ENCODE measurements at places on chromosomes 1 and 21.

DNA sequence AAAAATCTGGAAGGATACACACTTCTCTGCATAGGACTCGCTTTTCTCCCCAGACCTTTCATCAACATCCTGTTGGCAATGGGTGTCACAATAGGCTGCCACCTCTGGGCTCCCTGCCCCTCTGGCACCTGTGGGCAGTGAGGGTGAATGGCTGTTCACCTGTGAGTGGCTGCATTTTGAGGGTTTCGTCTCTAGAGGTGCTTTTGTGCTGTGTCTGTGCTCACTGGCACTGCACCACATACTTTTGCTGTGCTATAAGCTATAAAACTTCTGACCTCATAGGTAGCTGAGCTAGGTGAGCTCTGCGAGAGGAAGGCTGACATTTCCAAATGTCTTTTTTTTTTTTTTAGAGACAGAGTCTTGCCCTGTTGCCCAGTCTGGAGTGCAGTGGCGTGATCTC, 35.9 kb downstream of the SLC30A1 start:
- no peak for DNase-seq

GRCh38 chr1:81430236-81430938, 370.3 kb upstream of the ADGRL2 start:
- DNase-seq = no peak

DNA sequence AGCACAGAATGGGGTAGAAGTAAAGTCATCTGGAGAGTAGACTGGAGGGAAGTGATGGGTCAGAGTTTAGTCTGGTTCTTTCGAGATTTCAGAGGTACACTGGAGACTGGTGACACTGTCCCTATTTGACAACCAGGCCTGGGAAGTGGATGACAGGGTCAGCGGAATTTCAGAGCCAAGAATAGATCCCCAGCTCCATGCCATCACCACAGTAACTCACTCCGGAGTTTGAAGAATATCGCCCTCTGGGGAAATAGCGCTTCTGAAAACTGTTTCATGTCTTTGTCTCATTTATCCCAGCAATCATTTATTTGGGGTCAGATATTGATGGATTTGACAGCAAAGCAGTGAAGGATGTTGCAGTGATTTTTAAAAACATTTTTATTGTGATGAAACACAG, 7.6 kb upstream of the NFASC start:
- no peak for DNase-seq

DNA sequence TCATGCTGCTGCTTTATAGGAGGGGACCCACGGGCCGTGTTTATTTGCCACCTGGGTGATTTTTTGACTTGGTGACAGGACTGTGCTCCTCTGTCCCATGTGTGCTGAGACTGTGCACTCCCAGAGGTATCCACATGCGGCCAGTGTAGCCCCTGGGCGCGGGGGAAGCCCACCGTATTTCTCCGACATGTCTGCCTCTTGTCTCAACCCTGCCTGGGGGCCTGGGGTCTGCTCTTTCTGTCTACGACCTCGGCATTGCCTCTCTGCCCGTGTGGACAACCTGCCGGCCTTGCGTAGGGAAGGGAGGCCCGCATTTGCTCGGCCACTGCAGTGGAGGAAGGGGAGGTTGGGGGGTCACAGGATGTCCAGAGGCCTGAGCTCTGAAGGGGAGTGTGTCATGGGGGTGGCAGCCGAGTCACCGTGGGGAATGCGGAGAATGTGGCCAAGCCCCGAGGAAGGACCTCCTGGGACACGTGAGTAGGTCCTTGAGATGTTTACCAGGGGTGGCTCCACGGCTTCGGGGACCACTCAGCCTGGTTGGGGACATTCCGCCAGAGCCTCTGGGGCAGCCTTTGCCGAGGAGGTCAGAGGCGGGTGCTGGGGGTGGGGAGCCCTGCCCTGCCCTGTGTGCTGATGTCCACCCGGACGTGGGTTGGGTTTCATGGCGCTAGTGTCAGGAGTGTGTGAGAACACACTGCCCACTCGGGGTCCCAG, 11.0 kb downstream of the PRKCZ start:
- DNase-seq = no peak

DNA sequence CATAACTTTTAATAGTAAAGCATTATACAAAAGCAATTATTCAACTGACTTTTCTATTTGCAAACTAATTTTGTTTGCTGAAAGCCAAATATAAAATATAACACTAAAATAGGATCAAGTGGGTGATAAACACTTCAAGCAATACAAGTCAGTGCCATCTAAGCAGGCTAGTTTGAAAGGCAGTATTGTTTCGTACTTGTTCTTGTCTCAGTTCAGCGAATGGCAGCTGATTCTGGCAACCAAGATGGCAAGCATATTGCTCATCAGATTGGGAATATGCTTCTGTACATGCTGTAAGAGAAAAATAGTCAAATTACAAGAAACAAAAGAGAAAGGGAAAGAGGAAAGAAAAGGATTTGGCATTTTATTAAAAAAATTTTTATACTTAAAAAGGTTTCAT, 7.5 kb downstream of the TMEM59 start:
- DNase-seq = no peak
